Activated T-cell treated with anti-CD3 and anti-CD28 coated beads for 1 hour (primary cell): ENCODE measurements at places on chromosomes 4 and X.
A peak's percentile ranks its signal among the peaks of the same experiment; 100 is the strongest.

DNA sequence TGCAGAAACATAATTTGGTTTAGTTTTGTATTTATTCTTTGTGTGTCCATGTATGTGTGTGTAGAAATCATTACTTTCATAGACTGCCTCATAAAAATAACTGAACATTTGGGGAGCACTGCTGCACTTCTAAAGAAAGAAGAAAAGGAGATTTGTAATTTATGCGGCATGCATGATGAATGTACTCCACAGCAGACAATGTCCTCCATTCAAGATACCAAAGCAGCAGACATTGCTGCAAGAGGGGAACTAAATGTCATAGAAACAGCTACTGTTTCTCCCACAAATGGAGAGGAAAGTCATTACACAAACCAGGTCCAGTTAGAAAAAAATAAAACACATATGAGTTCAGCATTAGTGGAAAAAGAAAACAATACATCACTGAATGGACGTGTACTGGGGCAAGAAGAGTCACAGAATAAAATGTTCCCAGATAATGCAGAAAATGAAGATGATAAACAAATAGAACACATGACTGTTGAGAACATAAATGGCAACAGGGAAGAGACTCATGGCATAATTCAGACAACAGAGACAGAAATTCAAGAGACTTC, 2.6 kb downstream of the DTHD1 start:
- DNase-seq = no peak

GRCh38 chrX:108088511-108088910, 2.8 kb downstream of the PSMD10 start:
- no peak for DNase-seq

DNA sequence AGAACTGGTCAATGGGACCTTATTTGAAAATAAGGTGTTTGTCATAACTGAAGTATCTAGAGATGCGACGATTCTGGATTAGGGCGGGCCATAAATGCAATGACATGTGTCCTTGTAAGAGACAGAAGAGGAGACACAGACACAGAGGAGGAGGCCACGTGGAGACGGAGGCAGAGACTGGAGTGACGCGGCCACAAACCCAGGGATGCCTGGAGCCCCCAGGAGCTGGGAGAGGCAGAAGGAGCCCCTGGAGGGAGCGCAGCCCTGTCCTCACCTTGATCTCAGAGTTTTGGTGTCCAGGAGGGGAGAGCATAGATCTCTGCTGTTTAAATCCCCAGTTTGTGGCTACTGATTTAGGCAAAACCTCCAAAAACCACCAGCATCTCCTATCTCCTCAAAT, 5.0 kb downstream of the GTPBP6 start:
- DNase-seq = no peak

GRCh38 chr4:37956941-37957340, 3.3 kb upstream of the PTTG2 start:
- DNase-seq = no peak

- DNase-seq = no peak
Observed at GRCh38 chr4:107825072-107825824, 516 bp downstream of the SGMS2 start.

GRCh38 chr4:106369456-106370060, 980 bp upstream of the GIMD1 start:
- DNase-seq = no peak

DNA sequence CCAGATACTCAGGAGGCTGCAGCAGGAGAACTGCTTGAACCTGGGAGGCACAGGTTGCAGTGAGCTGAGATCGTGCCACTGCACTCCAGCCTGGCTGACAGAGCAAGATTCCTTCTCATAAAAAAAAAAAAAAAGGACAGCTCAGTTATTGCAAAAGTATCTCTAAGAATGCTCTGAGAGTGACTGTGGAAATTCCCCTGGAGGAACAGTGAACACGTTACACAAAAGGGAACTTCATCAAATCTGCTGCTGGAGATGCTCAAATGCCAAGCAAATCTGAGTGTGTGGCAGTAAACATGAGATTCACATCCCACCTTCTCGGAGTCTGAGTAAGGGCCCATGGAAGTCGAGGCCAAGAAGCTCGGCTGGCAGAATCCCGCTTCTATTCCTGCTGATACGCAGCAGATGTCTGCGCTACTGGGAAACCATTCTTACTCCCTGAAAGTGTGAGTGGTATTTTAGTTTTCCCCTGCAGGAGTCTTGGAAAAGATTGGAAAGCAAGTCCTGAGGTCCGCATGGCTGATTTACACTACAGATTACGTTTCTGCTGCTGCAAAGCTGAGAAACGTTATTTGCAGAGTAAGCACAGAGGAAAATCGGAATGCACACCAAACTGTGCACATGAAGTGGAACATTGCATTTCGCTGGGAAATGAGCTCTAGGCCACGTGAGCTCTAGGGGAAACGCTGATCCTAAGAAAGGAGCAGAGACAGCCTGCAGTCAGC, 162.9 kb downstream of the NSUN7 start:
- no peak for DNase-seq

- DNase-seq = no peak
Observed at GRCh38 chr4:76980261-76980660, 30.7 kb downstream of the SEPTIN11 start.

DNA sequence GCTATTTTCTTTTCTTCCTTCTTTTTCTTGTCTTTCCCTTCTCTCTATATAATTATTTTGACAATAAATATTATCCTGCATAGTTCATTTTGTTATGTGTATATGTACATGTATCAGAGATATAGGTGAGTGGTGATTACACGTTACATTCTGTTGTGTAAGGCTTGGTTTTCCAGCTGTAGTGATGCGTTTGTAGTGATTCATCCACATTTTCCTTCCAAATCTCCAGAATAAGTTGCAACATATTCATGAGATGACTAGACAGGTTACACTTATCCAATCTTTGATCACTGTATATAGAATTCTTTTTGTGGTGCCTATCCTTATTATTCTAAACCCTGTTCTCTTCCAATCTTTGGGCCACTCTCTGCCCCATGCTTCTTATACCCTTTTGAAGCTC, 540.2 kb downstream of the GBA3 start:
- DNase-seq = no peak

DNA sequence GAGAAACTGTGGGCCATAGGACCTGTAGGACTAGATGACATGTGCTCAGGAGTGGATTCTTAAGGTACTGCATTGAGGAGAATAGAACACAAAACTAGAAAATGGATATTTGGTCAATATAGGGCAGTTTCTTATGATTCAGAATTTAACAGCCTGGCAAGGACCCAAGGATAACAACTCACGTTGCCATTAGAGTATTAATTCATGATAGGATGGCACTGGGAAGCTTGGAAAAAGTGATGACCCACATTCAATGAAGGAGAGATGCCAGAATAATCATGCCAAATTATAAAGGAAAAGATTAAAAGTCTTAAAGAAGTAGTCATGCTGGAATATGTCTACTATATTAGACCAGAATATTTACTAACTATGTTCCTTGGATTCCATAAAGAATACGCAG, 594.5 kb downstream of the ANKRD50 start:
- no peak for DNase-seq

- DNase-seq = no peak
Observed at GRCh38 chr4:78099058-78099457, 41.9 kb downstream of the FRAS1 start.

- DNase-seq = no peak
Observed at GRCh38 chr4:189600718-189601435, 339.8 kb upstream of the FRG1 start.

- DNase-seq = no peak
Observed at GRCh38 chr4:139416073-139416673, 37.7 kb upstream of the RAB33B start.

DNA sequence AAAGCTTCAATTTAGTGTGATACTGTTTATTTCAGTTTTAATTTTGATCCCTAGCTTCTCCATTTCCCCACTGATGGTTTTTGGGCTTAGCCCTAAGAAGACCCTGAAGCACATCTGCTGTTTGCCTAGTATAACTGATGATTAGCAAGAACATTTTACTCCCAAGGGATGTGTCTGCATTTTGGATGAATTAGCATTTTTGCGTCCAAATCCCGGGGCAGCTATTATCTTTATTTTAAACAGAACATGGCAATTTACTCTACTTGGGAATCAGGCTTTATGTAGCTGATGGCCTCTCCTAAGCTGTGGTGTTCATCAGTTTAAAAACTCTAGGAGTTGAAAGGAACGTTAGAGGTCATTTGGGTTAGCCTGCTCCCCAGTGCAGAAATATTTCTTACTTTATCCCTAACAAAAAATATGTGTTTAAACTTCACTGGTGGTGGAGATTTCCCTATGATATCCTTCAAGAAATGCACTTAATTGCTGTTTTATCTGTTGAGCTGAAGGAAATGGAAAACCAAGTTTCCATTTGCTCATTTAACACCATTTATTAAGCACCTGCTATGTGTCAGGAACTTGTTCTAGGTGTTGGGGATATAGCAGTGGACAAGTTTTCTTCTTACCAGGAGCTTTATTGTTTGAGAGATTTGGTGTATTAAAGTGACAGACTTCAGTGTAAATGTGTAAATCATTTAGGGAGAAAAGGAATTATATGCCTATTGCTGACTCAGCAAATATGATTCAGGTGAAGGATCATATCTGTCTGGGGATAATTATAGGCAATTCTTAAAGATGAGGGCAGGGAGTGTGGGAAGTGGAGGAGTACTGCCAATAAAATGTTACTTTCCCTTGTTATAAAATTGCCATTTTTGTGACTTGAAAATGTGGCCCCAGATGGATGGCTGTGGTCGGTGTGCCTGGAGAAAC, 3.4 kb downstream of the SEPTIN11 start:
- no peak for DNase-seq

DNA sequence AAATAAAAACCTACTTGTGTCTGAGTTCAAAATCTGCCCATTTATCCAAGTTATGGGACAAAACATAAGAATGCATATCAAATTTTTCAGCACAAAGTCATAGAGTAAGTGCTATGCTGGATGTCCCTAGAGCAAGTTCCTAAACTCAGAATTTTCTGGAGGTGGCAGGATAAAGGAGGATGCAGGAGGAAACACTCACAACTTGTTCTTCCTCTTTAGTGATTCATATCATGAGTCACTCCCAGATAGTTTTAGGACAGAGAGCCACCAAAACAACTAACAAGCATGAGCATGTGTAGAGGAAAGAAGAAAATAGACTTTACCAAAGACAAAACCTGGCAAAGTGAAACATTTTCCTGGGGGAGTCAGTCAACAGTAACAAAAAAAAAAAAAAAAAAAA, 302.7 kb downstream of the KCTD8 start:
- DNase-seq = no peak

GRCh38 chrX:129931411-129932015, 25.5 kb downstream of the UTP14A start:
- DNase-seq = peak; percentile 32

DNA sequence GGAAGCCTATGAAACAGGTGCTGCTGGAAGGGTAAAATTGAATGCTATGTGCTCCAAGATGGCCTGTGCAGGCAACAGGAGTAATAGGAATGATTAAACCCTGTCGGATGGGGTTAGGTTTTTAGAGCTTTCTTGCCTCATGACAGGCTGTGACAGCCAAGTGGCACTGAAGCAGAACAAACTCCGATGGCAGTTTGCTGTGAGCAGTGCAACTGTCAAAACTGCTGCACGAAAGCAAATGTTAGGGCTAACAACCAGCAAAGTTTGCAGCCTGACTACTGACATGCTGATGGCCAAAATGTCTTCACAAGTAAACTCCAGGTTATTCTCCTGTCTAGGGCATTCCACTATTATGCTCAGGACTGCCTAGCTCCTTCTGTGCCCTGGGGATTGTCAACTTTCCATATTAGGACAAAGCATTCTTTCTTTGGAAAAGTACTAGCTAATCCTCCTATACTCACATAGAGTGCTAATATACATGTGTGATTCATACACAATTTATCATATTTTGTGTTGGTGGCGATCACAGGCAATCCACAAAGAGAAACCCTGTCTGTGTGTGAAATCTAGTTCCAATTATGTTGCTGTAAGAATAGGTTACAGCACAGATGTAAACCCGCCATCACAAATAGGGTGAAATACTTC, 486.6 kb upstream of the TENM3 start:
- DNase-seq = no peak

DNA sequence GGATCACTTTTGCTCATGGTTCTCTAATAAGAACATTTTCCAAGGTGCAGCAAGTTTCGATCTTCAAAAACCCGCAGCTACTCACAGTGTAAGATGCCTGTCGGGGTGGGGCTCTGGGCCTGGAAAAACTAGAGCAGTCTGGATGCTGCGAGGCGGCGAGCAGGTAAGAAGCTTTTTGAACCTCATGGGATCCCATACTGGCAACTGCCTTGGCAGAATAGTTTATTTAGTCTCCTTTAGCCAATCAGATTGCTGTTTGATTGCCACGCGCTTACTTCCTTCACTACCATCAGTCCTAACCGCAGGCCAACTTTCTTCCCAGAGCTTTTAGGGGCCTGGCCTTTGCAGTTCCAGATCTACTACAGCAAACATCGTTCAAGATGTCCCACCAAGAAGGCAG, 61.3 kb upstream of the MAGEB10 start:
- no peak for DNase-seq

DNA sequence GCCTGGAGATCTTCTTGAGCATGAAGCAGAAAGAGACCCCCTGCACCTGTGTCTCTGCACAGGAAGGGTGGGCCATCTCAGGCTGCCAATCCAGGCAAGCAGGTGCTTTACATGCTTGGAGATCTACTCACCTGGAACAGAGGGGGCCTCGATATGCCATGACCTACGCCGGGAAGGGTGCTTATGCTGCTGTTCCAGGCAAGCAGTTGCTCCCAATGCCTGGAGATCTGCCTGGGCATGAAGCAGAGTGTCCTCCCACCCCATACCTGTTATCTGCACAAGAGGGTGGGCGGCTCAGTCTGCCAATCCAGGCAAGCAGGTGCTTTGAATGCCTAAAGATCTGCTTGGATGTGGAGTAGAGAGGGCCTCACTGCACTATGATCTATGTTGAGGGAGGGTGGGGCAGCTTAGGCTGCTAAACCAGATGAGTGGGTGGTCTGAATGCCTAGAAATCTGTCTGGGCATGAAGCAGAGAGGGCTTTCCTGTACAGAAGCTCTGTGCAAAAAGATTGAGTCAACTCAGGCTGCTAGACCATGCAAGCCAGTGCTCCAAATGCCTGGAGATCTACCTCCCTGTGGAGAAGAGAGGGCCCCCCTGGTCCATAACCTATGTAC, 104.5 kb upstream of the QRFPR start:
- no peak for DNase-seq

GRCh38 chr4:65893271-65893670, 223.0 kb upstream of the EPHA5 start:
- DNase-seq = no peak

DNA sequence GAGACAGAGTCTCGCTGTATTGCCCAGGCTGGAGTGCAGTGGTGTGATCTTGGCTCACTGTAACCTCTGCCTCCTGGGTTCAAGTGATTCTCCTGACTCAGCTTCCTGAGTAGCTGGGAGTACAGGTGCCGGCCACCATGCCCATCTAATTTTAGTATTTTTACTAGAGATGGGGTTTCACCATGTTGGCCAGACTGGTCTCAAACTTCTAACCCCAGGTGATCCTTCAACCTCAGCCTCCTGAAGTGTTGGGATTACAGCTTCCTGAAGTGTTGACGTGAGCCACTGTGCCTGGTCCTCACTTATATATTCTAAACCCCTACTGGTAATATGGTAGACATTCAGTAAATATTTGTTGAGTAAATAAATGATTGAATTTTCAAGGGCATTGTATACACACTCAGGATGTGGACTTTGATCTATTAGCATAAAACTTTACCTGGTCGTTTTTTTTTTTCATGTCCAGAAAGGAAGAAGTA, 33.0 kb downstream of the MTHFD2L start:
- no peak for DNase-seq
